ENCODE measurements at places on chromosomes 2 and 18. TPM values are rescaled to one million over a fixed set of nuclear protein-coding genes. Genes with fewer than 3 reads are reported as not detected.

DNA sequence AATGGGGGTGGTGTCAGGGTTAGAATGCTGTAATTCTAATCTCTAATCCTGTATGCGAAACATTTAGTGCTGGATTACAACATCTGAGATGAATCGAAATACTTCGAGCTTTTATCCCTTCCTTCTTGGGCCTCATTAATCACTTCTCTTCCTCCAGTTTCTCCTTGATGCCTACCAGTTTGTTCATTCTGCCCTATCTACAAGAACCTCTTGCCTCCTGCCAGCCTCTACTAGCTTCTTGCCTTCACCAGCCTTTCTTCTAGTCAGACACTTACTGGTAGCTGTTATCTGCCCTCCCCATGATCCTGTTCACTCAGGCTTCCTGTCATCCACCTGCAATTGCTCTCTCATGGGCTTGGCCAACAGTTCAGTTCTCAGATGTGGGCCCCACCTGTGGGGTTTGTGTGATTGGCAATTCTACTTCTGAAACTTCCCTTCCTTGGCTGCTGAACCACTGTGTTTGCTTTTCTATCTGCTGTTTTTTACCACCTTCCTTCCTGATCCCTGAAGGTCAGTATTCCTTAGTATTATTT is 15.4 kb upstream of the FARP2 start:
- DNase-seq = no peak
- no peak overlapping the region for H3K27ac ChIP-seq
- H3K27me3 ChIP-seq = no peaks in the 10 kb centered on the region
- H3K4me3 ChIP-seq = no peak overlapping the region

TEX44 gene
- not detected for total RNA-seq

DNA sequence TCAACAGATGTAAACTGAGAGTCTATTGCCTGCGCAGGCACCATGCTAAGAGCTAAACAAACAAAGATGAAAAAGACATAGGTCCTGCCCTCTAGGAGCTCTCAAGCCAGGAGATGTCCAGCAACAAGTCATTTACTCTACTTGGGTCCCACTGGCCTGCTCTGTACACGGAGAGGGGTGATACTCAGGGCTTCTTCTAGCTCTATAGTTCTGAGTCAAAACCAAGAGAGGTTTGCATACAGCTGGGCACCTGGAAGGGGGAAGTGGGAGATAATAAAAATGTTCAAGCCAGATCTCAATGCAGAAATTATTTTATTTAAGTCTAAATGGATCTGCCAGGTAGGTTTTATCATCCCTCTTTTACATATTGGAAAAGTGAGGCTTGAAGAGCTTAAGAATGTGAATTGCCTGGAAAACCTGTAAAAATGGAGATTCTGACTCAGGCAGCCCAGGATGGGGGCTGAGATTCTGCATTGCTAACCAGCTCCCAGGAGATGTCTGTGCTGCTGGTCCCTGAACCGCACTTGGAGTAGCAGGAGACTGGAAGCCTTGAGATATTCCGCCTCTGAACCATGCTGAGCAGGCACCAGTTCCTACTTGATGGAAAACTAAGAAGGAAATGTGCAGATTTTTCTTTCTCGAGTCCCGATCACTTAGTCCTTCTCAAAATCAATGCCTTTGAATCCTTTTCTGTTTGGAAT is 201.1 kb downstream of the PRKCE start:
- DNase-seq = no peak
- H3K36me3 ChIP-seq = no peaks in the 10 kb centered on the region

GRCh38 chr18:8468921-8469335 is 140.3 kb upstream of the RAB12 start:
- no peak for DNase-seq
- no peaks in the 10 kb centered on the region for H3K27me3 ChIP-seq
- H3K4me1 ChIP-seq = no peaks in the 10 kb centered on the region
- H3K4me3 ChIP-seq = no peak overlapping the region
- H3K36me3 ChIP-seq = no peaks in the 10 kb centered on the region
- H3K27ac ChIP-seq = no peak overlapping the region

PROC gene
- 0.13 TPM for total RNA-seq

DNA sequence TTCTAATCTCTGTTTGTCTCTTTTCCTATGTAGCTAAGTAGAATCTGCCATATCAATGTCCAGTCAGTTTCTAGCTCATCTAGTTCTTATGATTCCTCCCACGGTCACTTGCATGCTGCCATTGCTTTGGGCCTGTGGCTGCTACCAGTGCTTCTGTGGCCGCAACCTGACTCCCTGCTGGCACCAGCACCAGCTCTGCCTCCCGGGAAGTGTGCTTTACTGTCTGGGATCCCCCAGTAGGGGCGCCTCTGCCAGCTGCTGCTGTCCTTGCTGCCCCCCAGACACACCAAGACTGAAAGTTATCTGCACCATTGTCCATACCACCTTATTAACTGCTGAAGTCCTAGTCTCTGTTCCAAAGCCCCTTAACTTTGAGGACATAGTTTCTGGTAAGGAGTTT is 56.3 kb downstream of the RAPGEF4 start:
- no peaks in the 10 kb centered on the region for H3K36me3 ChIP-seq
- H3K27ac ChIP-seq = no peak overlapping the region
- DNase-seq = no peak
- H3K27me3 ChIP-seq = no peaks in the 10 kb centered on the region

DNA sequence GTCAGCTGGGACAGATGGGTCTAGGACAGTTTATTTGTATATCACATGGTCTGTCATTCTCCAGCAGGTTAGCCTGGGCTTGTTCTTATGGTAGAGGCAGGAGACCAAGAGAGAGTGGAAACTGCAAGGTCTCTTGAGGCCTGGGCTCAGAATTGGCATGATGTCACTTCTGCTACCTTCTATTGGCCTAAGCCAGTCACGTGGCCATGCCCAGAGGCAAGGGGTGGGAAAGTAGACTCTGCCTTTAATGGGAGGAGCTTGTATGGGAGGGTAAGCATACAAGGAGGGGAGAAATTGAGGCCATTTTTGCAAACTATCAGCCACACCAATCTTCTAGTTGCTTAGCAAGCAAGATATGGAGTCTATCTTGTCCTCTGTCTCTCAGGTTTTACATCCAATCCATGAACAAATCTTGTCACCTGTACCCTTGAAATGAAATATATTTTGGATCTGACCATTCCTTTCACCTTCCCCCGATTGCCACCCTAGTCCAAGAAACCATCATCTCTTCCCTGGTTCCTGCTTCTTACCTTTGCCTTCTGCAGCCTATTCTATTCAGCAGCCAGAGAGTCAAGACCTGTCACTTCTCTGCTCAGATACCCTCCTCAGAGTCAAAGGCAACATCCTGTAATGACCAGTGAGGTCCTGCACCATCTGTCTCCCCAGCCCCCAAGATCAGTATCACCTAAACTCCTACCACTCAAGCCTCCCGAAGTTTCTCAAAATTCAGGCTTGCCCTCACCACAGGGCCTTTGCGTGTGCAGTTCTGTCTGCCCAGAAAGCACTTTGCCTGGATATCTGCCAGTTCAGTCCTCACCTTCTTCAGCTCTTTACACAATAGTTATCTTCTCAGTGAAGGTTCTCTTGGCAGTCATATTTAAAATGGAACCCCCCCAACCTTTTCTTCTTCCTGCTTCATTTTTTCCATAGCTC is 240.0 kb downstream of the LOXHD1 start:
- no peak overlapping the region for H3K27ac ChIP-seq
- no peaks in the 10 kb centered on the region for H3K36me3 ChIP-seq
- DNase-seq = no peak
- no peaks in the 10 kb centered on the region for H3K4me1 ChIP-seq

GRCh38 chr2:102103992-102104871 is 38.3 kb upstream of the IL1R1 start:
- H3K36me3 ChIP-seq = no peaks in the 10 kb centered on the region
- H3K27ac ChIP-seq = no peak overlapping the region
- H3K4me1 ChIP-seq = no peaks in the 10 kb centered on the region
- H3K27me3 ChIP-seq = no peaks in the 10 kb centered on the region

UGT1A8 gene
- total RNA-seq = not detected

CNDP1 gene
- 0.09 TPM for total RNA-seq

CD8B gene
- 259 TPM for total RNA-seq

TMEM200C gene
- total RNA-seq = not detected

GRCh38 chr2:238517209-238517608 is 90.5 kb downstream of the ASB1 start:
- no peaks in the 10 kb centered on the region for H3K36me3 ChIP-seq
- no peak for DNase-seq
- H3K27ac ChIP-seq = no peak overlapping the region
- no peak overlapping the region for H3K4me3 ChIP-seq

DNA sequence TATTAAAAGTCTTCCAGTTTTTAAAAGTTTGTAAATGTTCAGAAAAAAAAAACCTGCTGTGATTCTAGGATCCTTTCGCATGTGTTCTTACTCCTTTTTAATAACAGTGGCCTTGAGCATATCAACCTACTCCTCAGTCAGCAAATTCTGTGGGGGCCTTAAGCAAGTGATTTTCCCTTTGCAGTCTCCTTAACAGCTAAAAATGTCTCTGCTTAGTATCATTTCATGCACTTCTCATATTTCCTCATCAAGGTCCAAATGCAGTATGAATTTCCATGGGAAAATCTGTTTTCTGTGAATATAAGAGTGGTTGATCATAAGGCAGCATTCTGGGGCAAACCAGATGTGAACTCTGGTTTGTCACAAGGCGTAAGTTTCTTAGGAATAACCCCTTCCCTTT is 2175.1 kb upstream of the PIK3C3 start:
- no peaks in the 10 kb centered on the region for H3K4me1 ChIP-seq
- no peaks in the 10 kb centered on the region for H3K27me3 ChIP-seq
- no peak for DNase-seq
- no peak overlapping the region for H3K27ac ChIP-seq
- H3K36me3 ChIP-seq = no peaks in the 10 kb centered on the region
- no peak overlapping the region for H3K4me3 ChIP-seq

HNRNPLL gene
- 80.8 TPM for total RNA-seq

GRCh38 chr18:73992242-73993022 is 155.2 kb downstream of the FBXO15 start:
- H3K36me3 ChIP-seq = no peaks in the 10 kb centered on the region
- no peak overlapping the region for H3K27ac ChIP-seq
- H3K4me1 ChIP-seq = no peaks in the 10 kb centered on the region
- no peaks in the 10 kb centered on the region for H3K27me3 ChIP-seq
- no peak for DNase-seq

WDSUB1 gene
- total RNA-seq = 4.6 TPM

CAVIN2 gene
- not detected for total RNA-seq

PTPRN gene
- total RNA-seq = 0.11 TPM

DNA sequence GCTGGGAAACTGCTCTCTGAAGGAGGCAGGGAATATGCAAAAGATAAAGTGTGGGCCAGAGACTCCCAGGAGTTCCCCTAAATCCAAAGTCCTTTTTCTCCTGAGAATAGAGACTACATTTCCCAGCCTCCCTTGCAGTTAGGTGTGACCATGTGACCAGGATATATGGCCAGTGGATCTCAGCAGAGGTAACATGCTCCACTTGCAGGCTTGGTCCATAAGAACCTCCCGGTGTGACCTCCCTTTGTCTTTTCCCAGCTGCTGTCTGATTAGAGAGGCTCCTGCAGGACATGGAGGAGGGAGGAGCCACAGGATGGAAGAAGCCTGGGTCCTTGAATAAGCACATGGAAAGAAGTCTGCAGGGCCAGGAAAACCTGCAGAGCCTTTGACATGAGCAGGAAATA is 76.2 kb downstream of the TGFA start:
- H3K4me3 ChIP-seq = no peak overlapping the region
- H3K36me3 ChIP-seq = no peaks in the 10 kb centered on the region
- no peak overlapping the region for H3K27ac ChIP-seq
- DNase-seq = no peak
- no peaks in the 10 kb centered on the region for H3K27me3 ChIP-seq
- H3K4me1 ChIP-seq = peaks cover 20% of the 10 kb centered on the region

ANKRD30BL gene
- total RNA-seq = not detected
